ENCODE measurements at places on chromosomes 12 and 14.

DNA sequence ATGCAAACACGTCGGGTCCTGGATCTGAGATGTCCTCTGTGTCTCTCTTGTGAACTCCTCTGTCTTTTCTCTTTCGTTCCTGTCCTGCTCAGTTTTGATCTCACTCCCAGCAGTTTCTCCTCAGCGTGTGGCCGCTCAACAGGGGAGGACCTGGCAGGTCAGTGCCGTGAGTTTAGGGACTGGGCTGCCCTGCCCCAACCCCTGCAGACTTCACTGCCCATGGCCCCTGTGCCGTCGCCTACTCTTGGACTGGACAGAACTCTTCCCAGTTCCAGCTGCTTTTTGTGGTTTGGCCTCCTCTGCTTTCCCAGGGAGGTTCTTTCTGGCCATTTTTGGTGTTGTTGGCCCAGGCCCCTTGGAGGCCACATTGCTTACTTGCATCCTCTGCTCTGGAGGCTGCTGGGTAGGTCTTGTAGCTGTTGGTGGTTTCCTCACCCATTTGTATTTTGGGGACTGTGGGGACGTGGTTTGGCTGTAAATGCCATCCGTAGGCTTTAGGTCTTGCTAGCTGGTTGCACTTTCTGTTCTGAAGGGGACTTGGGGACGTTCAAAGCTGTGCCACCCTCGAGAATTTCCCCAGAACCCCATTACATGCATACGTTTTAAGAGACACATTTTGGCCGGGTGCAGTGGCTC is 20.0 kb upstream of the DNAH10 start:
- DNase-seq, result no peak

- no peak for DNase-seq
Measured at GRCh38 chr12:116955382-116956021, 44.8 kb downstream of the FBXW8 start.

DNA sequence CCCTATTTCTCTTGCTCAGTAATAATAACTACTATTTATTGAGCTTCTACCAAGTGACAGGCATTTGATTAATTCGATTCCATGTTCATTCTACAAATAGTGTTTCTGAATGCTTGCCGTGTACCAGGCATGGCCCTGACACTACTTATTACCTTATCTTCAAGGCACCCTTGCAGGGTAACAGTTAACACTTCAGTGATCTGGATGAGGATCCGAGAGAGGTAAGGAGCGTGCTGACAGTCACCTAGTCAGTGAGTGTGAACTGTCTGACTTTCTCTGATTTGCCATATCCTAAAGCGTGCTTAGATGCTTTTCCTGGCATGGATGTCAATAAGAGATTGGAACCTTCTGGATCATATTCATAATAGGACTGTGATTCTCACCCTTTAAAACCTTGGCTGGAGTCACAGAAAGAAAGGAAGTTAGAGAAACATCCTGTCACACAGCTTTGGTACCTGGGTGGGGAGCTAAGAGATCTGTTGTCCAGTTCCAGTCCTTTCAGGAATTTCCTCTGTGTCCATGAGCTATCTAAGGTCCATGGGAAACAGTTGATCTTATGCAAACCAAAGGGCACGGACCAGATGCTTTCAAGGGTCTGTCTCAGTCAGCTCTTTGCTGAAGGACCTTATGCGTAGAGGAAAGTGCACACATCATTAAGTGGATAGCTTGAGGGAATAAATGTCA is 54.8 kb downstream of the PPFIBP1 start:
- no peak for DNase-seq

GRCh38 chr12:69719336-69720316 is 19.0 kb upstream of the RAB3IP start:
- no peak for DNase-seq

DNA sequence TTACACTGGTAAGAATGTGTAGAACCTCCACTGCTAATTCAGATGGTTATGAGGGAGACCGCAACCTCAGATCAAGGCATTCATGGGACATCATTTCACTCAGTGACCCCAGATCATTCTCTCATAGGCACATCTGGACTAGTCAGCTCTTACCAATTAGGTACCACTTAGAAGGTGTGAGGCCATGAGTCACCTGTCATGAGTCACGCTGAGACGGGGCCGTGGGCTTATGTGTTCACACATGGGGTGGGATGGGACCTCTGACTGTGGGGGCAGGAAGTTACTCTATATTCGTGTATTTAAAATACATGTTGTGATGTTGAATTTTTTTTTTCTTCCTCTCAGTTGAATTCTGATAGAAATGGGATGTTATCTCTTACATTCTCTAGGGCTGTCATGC is 55.9 kb downstream of the CCDC92 start:
- DNase-seq, result no peak

DNA sequence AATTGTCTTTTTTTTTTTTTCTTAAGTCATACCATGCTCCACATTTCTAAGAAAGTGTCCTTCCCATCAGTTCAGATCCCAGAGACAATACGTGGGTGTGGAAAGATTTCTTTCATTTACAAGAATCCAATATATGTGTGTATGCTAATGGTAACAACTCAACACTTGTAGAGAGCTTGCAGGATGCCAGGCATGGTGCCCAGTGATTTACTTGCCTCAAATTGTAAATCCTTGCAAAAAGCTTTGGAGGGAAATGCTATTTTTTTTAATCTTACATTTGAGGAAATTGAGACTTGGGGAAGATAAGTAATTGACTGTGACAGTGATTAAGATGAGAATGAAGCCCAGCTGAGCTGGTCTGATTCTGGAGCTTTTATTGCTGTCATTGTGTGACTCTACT is 1264.6 kb upstream of the SEL1L start:
- DNase-seq, result no peak

DNA sequence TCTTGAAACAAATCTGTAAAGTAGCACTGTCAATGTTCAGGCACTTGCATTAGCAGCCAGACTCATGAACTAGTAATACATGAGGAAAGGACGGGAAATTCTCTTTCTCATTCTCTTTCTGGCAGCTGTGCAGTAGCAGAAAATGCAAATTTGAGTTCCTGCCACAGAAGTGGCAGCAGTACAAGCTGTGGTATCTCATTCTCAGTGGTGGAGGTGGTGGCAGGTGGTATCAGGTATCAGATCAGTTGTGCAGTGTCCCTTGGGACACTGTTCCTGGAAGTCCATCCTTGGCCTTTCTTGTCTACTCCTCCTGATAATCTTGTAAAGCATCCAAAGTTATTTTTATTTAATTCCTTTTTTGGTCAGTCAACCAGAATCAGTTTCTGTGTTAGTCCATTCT is 103.0 kb downstream of the C12orf42 start:
- DNase-seq, result no peak

DNA sequence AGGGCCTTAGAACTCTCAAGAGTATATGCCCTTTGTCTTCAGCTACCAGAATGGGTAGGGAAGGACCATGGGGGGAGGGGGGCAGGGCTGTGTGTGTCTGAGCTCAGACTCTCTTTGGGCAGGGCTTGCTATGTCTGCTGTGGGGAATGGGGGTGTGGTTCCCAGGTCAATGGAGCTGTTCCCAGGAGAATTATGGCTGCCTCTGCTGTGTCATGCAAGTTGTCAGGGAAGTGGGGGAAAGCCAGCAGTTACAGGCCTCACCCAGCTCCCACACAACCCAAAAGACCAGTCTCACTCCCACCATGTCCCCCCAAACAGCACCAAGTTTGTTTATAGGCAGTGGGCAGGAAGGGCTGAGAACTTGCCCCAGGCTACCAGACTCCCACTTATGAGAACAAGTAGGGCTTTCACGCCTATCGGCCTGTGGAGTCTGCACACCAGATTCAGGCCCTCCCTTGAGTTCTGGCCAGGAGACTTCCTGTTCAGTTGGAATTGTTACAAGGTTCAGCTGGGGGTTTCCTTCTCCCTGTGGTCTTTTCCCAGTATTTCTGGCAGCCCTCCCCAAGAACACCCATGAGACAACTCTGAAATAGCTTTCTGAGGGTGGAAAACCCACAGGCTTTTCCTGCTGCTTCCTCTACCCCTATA is 6.1 kb upstream of the SERPINA11 start:
- no peak for DNase-seq

GRCh38 chr14:102770147-102771123 is 6.8 kb upstream of the TRAF3 start:
- DNase-seq, result no peak

DNA sequence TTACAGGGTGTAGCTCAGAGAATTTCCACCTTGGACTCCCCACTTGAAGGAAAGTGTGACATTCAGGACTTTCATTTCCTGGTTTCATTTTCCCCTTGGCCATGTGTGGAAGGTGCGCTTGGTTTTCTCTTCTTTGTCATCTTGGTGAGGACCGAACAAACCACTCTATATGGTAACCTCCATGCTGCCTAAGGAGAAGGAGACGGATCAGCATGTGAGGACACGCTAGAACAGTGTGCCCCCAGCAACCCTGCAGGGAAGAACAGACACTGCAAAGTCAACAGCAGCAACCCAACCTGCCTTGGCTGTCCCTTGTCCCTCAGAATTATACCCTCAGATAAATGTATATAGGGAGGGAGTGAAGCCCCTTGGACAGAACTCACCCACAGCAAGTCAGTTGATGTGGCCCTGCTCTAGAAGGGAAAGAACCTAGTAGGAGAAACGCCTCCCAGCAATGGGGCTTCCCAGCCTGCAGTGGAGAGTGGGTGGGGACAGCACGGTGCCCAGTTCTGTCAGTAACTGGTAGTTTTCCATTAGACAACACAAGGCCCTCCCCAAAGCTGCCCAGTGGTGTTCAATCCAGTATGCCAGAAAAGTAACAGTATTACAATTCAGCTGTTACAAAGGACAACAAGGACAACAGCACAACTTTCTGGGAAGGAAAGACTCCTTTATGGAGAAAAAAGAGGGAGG is 18.9 kb upstream of the COCH start:
- DNase-seq, result no peak

DNA sequence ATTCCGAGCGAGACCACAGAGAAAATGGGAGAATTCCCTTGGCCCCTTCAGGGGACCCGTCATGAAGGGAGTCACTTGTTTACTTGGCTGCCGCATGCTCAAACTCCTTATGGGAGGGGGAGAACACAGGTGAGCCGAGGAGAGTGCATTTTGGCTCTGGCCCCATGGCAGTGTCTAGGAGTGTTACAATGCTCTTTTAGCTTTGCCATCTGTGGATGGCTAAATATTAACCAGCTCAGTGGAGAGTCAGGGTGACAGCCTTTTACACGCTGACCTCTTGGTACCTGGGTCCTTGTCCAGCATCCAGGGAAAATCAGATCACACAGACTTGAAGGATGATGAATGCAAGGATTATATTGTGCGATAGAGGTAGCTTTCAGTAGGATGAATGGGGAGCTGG is 146.4 kb upstream of the ATXN7L3B start:
- DNase-seq, result no peak

DNA sequence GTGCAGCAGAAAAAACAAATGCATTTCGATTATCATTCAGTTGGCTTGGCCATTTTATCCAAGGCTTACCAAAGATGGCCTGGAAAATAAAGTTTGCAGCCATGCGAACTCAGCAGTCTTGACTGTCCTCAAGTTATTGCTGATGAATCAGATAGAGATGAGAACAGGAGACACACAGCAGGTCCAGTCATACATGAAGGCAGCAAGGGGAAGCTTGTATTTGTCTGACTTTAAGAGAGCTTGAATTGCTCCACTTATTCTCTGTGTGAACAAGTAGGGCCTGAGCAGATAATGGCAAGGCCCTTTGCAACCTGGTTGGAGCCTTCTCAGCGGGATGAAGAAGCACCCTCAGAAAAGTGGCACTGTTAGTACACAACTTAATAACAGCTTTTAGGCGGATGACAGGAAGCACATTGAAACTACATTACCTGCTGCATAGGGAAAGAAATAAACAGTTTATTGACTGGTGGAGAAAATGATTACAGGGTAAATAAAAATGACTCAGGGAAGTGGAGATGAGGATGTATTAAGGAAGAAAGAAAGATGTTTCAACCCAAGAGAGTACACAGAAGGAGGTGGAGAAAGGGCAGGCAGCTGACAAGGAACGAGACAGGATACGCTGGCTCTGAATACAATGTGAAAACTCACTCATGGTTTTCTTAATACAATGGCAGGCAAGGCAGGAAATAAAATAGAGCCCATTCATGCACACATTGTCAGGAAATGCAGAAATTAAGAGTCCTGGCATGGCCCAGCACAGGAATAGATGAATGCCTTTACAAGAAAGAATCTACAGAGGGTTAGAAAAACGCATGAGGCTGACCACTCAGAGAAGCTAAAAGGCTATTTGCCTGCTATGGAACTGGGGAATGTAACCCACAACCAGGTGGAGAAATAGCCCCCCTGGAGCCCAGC is 128.4 kb downstream of the GALC start:
- DNase-seq, result no peak

- no peak for DNase-seq
Measured at GRCh38 chr12:104340925-104341611, 37.5 kb downstream of the EID3 start.

DNA sequence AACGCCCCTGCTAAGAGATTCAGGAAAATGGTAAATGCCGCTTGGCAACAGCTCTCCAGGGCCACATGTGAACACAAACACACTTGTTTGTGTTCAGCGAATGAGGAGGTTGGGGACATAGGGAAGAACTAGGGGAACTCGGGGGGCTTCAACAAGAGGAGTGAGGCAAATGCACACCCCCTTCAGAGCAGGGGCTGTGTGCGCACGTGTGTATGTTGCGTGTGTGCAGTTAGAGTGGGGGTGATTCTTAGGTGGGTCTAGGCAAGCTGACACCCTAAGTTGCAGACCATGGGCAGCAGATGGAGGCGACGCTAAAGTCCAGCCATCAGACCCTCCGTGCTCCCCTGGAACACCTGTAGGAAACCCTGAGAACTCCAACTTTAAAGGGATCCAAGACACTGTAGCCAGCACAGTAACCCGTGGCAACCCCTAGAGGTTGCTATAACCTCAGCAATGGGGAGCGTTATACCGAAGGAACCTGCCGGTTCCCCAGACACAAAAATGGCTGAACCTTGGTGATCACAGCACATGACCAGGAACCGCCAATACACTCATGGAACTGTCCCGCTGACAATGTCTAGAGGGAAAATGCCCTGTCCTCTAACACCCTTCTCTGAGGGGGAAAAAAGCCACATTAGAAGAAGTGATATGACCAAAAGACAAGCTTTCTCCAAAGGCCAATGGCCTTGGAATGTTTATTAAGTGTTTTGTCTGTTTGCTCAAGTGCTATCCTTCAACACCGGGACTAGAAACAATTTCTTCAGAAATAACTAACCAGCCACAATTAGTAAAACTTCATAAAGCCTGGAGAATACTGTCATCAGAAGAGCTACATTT is 86.5 kb upstream of the CEP83 start:
- peak; percentile 30 for DNase-seq

GRCh38 chr12:57809425-57809824 is 9.1 kb downstream of the AVIL start:
- no peak for DNase-seq

DNA sequence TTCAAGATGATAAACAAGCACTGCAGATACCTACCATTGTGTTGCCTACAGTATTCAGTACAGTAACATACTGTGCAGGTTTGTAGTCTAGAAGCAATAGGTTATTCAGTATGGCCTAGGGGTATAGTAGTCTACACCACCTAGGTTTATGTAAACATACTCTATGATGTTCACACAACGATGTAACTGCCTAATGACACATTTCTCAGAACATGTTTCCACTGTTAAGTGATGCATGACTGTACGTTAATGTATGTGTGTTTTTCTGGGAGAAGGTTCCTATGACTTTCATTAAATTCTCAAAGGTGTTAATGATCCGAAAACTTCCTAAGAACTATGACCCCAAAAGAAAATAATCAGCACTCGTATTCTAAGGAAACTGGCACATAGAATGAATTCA is 20.9 kb upstream of the CALM1 start:
- DNase-seq, result no peak

Data from AG04450 (cell line).